ENCODE measurements at places on chromosomes 4 and X. TPM values are rescaled to one million over a fixed set of nuclear protein-coding genes. Genes with fewer than 3 reads are reported as not detected.

GRCh38 chr4:177267911-177268310 lies 41.8 kb upstream of the NEIL3 start:
- no peaks in the 10 kb centered on the region for H3K4me1 ChIP-seq
- no peak overlapping the region for H3K4me3 ChIP-seq
- no peak overlapping the region for H3K27ac ChIP-seq
- H3K27me3 ChIP-seq = no peaks in the 10 kb centered on the region
- no peaks in the 10 kb centered on the region for H3K36me3 ChIP-seq

DNA sequence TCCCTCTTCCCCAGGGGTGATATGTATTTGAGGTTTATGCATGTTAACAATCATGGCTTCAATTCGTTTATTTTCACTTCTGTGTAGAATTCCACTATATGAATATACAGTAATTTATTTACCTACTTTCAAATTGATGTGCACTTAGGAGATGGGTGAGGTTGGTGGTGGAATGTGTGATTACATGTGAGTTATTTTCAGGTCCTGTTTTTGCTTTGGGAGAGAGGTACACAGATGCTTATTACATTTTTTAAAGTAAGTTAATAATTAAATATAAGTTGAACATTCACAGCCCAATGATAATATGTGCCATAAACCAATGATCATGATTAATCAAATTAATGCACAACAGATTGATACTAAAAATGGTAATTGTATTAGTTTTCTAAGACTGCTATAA lies 79.5 kb downstream of the SPRY1 start:
- H3K4me3 ChIP-seq = no peak overlapping the region
- H3K4me1 ChIP-seq = no peaks in the 10 kb centered on the region
- no peak for DNase-seq
- H3K36me3 ChIP-seq = no peaks in the 10 kb centered on the region

DNA sequence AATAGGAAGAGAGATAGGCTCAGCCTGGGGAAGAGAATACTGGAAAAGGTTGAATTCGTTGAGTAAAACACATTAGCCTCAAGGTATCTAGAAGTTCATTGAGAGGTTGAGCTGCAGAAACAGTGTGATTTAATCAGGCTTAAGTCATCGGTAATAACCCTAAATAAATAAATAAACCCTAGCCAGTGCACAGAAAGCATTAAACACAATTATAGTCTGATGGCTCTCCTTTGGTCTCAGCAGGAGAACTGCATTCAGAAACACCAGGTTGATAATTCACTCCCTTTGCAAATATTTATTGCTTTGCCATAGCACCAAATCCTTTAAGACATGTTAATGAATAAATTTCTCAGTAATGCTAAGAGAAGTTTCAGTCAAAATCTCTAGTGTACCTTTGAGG lies 9.6 kb downstream of the DCX start:
- DNase-seq = no peak
- H3K36me3 ChIP-seq = no peaks in the 10 kb centered on the region
- H3K4me1 ChIP-seq = no peaks in the 10 kb centered on the region
- no peak overlapping the region for H3K27ac ChIP-seq
- H3K4me3 ChIP-seq = no peak overlapping the region

DNA sequence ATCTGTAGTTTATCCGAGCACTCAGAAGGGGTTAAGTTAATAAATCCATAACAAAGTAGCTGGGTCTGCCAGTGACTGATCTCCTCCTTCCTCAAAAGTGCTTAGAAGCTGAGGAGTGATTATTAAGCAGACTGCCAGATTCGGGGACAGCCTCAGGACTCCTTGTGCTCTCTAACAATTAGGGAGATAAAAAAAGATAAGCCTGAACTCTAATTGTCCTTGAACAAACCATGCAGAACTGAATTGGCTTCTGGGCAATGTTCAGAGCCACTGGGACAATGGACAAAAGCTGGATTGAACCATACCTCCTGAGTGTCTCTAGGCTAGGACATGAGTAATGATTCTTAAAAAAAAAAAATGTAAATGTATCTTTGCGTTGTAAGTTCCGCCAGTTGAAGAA lies 22.7 kb upstream of the GRPR start:
- DNase-seq = no peak
- no peak overlapping the region for H3K4me3 ChIP-seq
- no peak overlapping the region for H3K27ac ChIP-seq
- no peaks in the 10 kb centered on the region for H3K4me1 ChIP-seq
- H3K27me3 ChIP-seq = no peaks in the 10 kb centered on the region

DNA sequence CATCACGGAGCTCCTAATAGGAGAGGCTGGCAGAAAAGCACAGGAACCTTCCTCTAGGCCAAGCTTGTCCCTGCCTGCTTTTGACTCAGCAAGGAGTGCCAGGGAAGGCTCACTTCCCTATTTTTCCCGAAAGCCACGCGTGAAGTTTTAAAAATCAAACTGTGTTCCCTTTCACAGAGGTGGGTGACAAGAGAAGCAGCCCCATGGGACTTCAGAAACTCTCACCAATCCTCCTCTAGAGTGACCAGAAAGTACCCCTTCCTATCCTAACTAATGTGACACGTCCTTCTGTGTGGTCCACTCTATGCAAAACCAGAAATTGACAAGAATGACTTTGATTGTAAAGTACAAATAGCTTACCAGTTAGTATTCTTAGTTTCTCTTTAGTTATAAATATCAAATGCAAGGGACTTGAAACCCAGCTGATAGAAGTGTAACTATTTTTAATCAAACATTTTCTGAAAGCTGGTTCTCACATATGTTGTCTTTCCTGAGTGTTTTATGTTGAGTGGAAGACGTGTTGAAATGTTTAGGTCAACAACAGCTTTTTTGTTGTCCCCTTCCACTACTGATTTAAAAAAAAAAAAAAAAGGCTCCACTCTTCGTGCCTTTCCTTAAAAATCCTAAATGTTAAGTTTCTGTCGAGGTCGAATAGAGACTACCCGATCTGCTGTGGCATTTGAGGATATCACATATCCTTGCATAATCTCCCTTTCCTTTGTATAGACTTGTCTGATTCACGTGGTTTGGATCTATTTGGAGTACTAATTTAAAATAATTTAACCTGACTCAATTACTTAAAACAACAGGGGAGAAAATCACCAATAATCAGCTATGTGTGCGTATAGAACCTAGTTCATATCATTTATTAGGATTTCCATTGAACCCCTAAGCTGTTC lies 42.1 kb downstream of the NFKB1 start:
- DNase-seq = no peak
- no peaks in the 10 kb centered on the region for H3K27me3 ChIP-seq
- no peak overlapping the region for H3K4me3 ChIP-seq
- H3K4me1 ChIP-seq = no peaks in the 10 kb centered on the region

GRCh38 chr4:35793045-35793722 lies 451.1 kb downstream of the ARAP2 start:
- H3K36me3 ChIP-seq = no peaks in the 10 kb centered on the region
- no peak overlapping the region for H3K27ac ChIP-seq
- no peaks in the 10 kb centered on the region for H3K4me1 ChIP-seq
- no peak overlapping the region for H3K4me3 ChIP-seq
- no peaks in the 10 kb centered on the region for H3K27me3 ChIP-seq
- no peak for DNase-seq

- peaks cover 32% of the 10 kb centered on the region for H3K27me3 ChIP-seq
- DNase-seq = peak; percentile 55
- H3K4me1 ChIP-seq = no peaks in the 10 kb centered on the region
Observed at GRCh38 chr4:1459722-1460511, 53.7 kb upstream of the NKX1-1 start.

DNA sequence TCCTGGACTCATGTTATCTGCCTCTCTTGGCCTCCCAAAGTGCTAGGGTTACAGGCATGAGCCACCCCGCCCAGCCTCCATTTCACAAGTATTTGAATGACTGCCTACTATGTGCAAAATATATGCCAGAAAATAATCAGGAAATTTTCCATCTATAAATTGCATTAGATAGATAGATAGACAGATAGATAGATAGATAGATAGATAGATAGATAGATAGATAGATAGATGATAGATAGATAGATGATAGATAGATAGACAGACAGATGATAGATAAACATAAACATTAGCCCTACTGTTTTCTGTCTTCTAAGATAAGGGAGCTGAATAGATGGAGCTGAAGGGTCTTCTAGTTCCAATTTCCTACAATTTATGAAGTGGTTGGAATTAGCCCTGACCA lies 87.4 kb upstream of the TRIM2 start:
- no peak overlapping the region for H3K27ac ChIP-seq
- H3K4me1 ChIP-seq = no peaks in the 10 kb centered on the region
- H3K4me3 ChIP-seq = no peak overlapping the region
- no peak for DNase-seq
- no peaks in the 10 kb centered on the region for H3K36me3 ChIP-seq
- no peaks in the 10 kb centered on the region for H3K27me3 ChIP-seq

Gene HTN1
- not detected for total RNA-seq

Gene APBB2
- 49.7 TPM for total RNA-seq

DNA sequence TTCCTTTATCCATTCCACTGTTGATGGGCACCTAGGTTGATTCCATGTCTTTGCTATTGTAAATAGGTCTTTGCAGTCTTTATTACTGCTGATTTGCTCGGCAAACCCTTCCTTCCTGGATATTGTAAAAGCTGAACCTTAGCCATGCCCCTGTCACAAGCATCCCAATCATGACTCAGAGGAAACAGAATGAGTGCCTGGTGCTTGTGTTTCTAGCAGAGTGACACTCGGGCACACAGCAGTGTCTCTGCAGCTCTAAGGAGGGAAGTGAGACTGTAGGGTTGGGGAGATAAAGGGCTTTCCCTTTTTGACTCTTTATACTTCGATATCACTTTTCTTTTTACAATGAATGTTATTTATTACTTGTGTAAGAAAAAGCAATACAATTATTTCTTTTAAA lies 83.3 kb downstream of the AKAP4 start:
- no peak for DNase-seq
- no peaks in the 10 kb centered on the region for H3K4me1 ChIP-seq
- H3K27ac ChIP-seq = no peak overlapping the region
- no peaks in the 10 kb centered on the region for H3K27me3 ChIP-seq

Gene AMTN
- not detected for total RNA-seq

Gene TENM3
- total RNA-seq = 52.8 TPM

DNA sequence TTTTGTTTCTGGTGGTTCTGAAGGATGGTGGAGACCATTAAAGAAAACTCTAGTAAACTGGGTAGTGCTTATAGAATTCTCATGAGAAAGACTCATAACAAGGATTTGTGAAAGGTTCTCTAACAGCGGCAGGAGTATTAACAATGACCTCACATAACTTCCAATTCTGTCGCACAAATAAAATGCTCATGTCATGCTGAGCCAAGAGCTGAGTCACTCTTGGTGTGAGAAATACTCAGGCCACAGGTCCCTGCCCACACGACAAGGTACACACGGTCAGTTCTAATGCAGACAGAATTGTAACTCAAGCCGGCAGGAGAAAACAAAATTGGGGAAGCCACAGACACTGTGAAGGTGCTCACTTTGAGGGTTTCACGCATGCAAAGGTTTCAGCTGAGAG lies 34.4 kb upstream of the C4orf50 start:
- no peaks in the 10 kb centered on the region for H3K27me3 ChIP-seq
- peaks cover 20% of the 10 kb centered on the region for H3K36me3 ChIP-seq
- no peak for DNase-seq
- H3K4me3 ChIP-seq = no peak overlapping the region

DNA sequence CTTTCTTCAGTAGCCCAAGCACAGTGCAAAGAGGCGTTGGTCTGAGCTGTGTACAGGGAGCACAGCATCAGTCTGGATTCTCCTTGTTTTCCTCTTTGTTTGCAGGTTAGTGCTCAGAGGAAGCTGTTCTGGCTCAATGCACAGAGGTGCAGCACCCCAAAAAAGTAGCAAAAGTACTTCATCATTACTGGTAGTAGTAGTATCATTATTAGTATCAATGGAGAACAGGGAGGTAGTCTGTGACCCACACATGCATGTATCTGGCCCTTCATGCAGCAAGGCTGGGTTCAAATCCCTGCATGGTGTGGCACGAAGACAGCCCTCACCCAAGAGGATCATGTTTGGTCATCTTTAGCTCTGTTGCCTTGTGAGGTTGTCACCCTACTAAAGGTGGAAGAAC lies 68.7 kb downstream of the CXXC4 start:
- no peaks in the 10 kb centered on the region for H3K36me3 ChIP-seq
- H3K27me3 ChIP-seq = no peaks in the 10 kb centered on the region
- H3K4me1 ChIP-seq = no peaks in the 10 kb centered on the region
- DNase-seq = no peak
- no peak overlapping the region for H3K4me3 ChIP-seq

- peaks cover 5% of the 10 kb centered on the region for H3K36me3 ChIP-seq
- DNase-seq = no peak
- H3K4me3 ChIP-seq = no peak overlapping the region
- H3K4me1 ChIP-seq = peaks cover 10% of the 10 kb centered on the region
- H3K27ac ChIP-seq = no peak overlapping the region
Observed at GRCh38 chr4:95377366-95377900, 171.3 kb downstream of the UNC5C start.

Gene AWAT2
- not detected for total RNA-seq

DNA sequence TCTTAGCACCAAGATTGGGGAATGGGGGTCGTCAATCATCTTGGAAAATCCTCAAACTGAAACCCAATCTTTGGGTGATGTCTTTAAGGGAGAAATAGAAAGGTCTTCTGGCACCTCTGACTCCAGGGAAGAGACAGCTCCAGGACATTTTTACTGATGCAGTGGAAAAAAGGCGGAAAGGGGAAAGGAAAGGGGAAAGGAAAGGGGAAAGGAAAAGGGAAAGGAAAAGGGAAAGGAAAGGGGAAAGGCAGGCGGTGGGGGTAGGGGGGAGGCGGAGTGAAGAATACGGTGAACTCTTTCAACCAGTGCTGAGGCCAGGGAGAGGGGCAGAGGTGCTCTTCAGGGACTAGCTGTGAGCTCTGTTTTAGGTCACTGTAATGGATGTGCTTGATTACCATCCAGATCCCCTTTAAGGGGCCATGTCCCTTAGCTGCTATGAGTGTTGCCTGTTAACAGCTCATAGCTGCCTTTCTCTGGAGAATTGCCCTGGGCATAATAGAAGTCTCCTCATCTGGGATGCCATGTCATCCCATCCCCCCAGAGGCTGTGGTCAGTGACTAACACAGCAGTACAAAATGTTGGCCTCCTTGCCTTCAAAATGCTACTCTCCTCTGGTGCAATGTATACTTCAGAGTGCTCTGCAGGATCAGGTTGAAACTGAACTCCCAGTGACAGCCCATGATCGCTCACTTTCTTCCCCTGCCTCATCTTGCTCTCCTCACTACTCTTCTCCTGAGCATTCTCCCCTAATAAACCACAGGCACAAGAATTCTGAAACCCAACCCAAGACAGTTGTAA lies 92.4 kb upstream of the AP1S2 start:
- no peaks in the 10 kb centered on the region for H3K27me3 ChIP-seq
- no peak overlapping the region for H3K27ac ChIP-seq
- peak; percentile 60 for DNase-seq
- no peak overlapping the region for H3K4me3 ChIP-seq
- H3K36me3 ChIP-seq = no peaks in the 10 kb centered on the region
- H3K4me1 ChIP-seq = no peaks in the 10 kb centered on the region

DNA sequence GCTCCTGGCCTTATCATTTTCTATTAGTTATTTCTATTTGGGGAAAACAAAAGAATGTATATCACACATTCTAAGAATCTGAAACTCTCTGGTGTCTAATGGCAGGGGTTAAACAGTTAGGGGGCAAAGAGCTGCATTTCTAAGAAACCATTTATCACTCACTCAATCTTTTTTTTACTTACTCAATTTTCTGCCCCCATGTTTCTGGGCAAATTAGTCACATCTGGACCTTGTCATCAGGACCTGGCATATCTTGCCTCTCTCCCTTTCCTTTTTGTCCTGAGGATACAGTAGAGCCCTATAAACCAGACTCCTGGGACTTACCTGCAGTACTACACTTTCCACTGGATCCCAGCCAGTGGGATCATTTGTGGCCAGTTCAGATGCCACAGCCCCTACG lies 89.1 kb downstream of the ANXA3 start:
- H3K4me3 ChIP-seq = no peak overlapping the region
- H3K4me1 ChIP-seq = no peaks in the 10 kb centered on the region
- H3K36me3 ChIP-seq = no peaks in the 10 kb centered on the region
